ENCODE measurements at places on chromosomes 2 and 18. TPM values are rescaled to one million over a fixed set of nuclear protein-coding genes. Genes with fewer than 3 reads are reported as not detected.

Gene NDUFV2
- 222 TPM for polyA plus RNA-seq

Gene SERPINB13
- 233 TPM for polyA plus RNA-seq

Gene SAG
- polyA plus RNA-seq = not detected

Gene IL1A
- 30.0 TPM for polyA plus RNA-seq

Gene POLE4
- 21.3 TPM for polyA plus RNA-seq

Gene NT5C1B
- polyA plus RNA-seq = not detected

Gene AGFG1
- polyA plus RNA-seq = 20.3 TPM

Gene AMER3
- not detected for polyA plus RNA-seq

Gene HAAO
- polyA plus RNA-seq = 6.9 TPM

Gene IL36B
- polyA plus RNA-seq = 1.5 TPM

Data from esophagus (tissue), 2 donors.